ENCODE measurements at places on chromosomes 3 and 15.

GRCh38 chr15:78216276-78217104, 17.9 kb downstream of the ACSBG1 start:
- no peak for DNase-seq

DNA sequence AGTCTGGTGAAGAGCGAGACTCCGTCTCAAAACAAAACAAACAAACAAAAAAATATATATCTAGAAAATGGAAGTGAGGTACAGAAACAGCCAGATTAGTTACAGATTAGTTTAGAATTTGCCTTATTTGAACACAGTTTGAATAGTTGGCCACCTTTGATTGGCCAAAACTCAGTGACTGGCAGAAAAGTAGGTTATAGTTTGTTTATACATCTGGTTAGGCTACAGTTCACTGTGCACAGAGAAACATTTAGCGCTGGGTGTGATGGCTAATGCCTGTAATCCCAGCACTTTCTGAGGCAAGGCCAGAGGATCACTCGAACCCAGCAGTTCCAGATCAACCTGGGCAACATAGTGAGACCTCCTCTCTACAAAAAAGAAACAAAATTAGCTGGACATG, 51.7 kb downstream of the LDHAL6B start:
- no peak for DNase-seq

GRCh38 chr15:69058830-69059556, 44.5 kb downstream of the NOX5 start:
- DNase-seq, result peak; percentile 70

GRCh38 chr3:57086201-57086600, 25.7 kb downstream of the SPATA12 start:
- DNase-seq, result no peak

GRCh38 chr3:26515351-26515750, 107.2 kb upstream of the LRRC3B start:
- no peak for DNase-seq

GRCh38 chr15:98720577-98721565, 72.5 kb downstream of the IGF1R start:
- no peak for DNase-seq

GRCh38 chr3:156307704-156308103, 187.3 kb downstream of the KCNAB1 start:
- DNase-seq, result no peak

DNA sequence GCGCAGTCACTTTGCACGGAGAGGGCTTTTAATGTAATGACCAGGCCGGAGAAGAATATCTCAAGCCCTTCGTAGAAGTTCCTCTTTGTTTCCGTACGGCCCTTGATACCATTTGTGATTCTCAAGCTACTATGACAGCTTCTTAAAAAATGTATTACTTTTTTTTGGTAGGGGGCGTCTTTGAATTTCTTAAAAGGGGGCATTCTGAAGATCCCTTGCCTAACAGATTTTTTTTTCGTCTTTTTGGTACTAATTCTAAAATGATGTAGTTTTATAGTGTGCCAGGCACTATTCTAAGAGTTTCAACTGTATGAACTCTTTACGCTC, 614.0 kb downstream of the MCTP2 start:
- no peak for DNase-seq

- no peak for DNase-seq
These were observed 45.5 kb downstream of the SSUH2 start for GRCh38 chr3:8599146-8599545.

GRCh38 chr3:61724801-61725200, 163.4 kb downstream of the PTPRG start:
- DNase-seq, result no peak

- DNase-seq, result no peak
These were observed 5.3 kb downstream of the DVL3 start for GRCh38 chr3:184160456-184160855.

GRCh38 chr15:89893696-89894447, at the start of gene AP3S2:
Gene AP3S2 (minus strand): TSS chr15:89893994. CDS start chr15:89893949, 45 bp downstream.
- DNase-seq, result peak; percentile 87

- no peak for DNase-seq
These were observed 78.5 kb upstream of the LARS2 start for GRCh38 chr3:45309876-45310275.

GRCh38 chr3:66441129-66441528, 59.7 kb downstream of the LRIG1 start:
- no peak for DNase-seq

DNA sequence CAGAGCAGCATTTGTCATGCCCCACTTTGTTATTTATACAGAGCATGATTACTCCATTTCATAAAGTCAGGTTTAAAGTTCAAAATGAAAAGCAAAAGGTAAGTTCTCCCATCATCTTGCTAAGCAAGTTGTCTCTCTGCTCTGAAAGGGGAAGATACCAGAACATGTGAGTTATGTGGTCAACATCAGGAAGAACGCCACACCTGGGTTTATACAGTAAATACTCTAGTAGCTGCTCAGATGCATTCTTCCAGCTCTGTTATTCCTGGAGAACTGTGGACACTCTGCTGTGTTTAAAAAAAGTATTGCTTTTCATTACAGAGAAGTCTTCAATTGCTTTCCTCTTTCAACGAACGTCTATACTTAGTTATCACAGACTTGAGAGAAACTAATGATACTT, 145.7 kb downstream of the PLCL2 start:
- DNase-seq, result no peak

GRCh38 chr3:175357758-175358157, 498.6 kb downstream of the NAALADL2 start:
- no peak for DNase-seq

- DNase-seq, result no peak
These were observed 344.2 kb upstream of the MCTP2 start for GRCh38 chr15:93887151-93887550.

- no peak for DNase-seq
These were observed 153.0 kb downstream of the CPNE4 start for GRCh38 chr3:131881777-131882176.

DNA sequence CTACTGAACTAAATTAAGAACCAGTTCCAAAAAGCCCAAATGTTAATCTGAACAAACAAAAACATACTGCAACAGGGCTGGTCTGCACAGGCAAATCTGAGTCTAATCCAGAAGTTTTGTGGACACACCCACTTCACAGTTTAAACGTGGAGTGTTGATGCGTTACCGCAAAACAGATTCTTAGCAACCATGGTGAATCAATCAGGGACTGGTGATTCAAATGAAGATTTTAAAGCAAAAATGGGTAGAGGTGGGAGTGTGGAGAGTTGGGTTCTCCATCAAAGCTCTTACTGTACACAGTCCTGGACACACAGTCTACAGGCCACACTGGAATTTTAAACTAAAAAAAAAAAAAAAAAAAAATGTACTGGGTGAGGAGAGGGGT, 5.2 kb downstream of the ANXA2 start:
- DNase-seq, result peak; percentile 61

GRCh38 chr3:151591441-151591840, 130.6 kb upstream of the IGSF10 start:
- no peak for DNase-seq

GRCh38 chr15:96495386-96495785, 164.9 kb downstream of the NR2F2 start:
- DNase-seq, result no peak

GRCh38 chr3:69266585-69266984, 119.3 kb downstream of the FRMD4B start:
- DNase-seq, result no peak

DNA sequence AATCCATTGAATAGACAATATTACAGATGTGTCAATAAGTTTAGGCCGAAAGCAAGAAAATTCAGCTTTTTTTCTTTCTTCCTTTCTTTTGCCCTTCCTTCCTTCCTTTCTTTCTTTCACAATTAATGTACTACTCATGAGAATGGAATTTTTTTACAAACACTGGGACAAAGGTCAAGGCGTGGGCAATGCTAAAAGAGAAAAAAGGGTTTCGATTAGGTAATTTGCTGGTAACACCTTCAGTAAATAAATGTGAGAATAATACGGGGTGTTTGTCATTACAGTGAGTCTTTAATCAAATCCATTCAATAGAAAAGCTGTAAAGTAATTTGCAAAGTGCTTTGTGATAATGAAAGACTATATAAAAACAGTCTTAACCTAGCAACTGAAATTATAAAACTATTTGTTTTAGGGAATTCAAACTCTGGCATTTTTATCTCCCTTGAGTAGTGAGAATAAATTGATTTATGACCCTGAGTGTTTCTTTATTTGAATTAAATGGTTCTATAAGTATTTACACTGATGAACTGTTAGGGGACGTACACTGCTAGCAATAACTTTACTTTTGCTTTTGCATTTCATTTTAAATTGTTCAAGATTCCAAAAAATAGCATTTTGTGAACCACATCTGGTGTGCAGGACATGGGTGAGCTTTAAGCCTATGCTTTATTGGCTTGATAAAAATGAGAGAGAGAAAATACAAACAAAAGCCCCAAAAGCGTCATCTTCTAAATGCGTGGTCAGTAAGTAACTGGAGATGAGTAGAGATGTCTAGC, 104.2 kb upstream of the THRB start:
- DNase-seq, result peak; percentile 8

GRCh38 chr3:122092460-122093165, 37.5 kb downstream of the CD86 start:
- no peak for DNase-seq

DNA sequence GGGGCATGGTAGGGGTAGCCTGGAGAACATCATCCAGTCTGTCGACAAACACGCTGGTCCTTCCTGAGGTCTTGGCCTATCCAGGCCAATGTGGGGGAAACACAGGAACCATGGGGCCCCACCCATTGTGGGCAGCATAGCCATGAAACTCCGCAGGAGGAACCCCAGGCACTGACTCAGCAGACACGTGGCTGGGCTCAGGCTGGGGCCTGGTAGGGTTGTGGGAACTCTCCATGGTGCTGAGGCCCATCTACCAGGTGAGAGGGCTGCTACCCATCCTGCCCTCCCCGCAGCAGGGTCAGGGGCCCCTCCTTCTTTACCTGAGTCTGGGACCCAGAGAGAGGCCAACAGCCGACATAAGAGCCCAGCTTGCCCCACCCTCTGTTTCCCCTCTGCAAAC, 22.6 kb upstream of the CACNA2D2 start:
- peak; percentile 13 for DNase-seq

GRCh38 chr3:48194446-48195071, 6.3 kb upstream of the CDC25A start:
- DNase-seq, result peak; percentile 44

DNA sequence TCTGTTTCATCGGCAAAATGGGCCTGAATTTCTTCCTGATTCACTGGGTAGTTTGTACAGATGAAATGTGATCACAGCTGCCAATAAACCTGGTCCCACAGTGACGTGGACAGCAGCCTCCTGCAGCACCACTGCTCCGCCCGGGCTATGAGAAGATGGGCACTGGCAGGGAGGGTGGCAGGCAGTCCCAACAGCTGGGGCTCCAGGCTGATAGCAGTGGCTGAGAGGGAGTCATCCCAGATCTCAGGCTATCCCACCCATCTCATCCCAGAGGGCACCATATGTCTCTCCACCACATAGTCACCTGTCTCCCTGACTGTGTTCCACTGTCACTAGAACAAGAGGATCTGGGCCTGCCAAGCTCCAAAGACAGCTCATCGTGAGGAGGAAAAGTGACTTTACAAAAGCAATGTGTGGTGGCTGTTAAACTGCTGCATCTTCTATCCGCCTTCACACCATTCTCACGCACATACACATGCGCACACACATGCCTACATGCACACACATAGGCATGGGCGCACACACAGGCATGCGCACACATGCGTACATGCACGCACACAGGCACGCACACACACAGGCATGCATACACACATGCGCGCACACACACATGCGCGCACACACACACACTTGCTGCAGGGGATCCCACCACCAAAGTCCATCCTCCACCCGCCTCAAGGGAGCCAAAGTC, 46.2 kb downstream of the RGMA start:
- no peak for DNase-seq

DNA sequence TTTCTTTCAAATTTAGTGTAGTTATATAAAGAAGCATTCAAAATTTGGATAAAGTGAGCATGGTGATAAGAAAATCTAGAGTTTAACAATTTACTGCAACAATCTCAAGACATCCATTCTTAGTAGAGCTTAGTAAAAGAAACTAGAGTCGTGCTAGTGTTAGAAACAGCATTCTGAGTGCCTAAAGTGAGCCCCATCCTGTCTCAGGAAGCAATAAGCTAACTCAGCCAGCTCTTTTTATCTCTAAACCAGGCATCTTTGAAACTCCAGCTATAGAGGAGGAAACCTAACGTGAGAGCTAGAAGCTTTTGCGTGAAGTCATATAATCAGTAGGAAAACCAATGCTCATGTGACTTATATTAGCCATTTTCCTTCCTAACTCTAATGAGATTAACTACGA, 1187.1 kb upstream of the EPHA6 start:
- no peak for DNase-seq

GRCh38 chr3:24899901-24900603, 405.4 kb upstream of the THRB start:
- no peak for DNase-seq

GRCh38 chr3:48422272-48422671, 7.6 kb downstream of the PLXNB1 start:
- DNase-seq, result no peak

DNA sequence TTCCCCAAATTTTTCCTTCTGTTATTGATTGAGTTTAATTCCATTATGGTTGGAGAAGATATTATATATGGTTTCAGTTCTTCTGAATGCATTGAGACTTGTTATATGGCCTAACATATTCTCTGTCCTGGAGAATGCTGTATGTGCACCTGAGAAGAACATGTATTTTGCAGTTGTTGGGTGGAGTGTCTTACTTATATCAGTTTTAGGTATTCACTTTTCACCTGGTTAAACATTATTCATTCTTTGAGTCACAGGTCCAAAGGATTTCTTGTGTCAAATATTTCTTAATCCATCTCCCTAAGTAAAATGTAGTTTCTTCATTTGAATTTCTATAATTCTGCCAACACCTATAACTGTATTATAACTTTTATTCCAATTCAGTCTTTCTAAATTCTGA, 17.8 kb downstream of the ACKR2 start:
- DNase-seq, result no peak

DNA sequence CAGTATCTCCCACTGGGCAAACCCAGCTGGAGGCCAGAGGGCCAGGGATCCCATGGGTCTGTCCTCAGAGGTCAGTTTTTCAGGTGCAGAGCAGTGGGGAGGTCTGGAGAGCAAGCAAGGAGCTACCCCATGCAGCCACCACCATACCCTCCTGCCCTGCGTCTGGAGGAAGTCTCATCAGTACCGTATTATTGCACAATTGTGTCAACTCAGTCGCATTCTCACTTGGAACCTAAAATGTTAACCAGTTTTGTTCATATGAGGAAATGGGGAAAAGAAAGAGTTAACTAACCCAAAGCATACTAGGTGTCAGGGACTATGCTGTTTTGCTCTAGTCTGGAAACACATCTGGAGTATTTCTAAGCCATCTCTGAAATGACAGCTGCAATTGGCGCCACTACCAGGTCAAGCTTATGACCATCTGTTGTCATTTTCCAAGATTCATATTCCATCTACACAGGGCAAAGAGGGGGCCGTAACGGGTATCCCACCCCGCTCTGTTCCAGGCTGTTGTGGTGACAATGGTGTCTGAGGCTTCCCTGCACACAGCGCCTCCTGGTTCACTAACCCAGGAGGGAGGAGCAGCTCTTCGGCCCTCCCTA, 16.9 kb upstream of the APBA2 start:
- DNase-seq, result no peak

GRCh38 chr15:93613386-93613785, 524.4 kb upstream of the RGMA start:
- DNase-seq, result no peak

- DNase-seq, result no peak
These were observed at the start of gene CNTN3 for GRCh38 chr3:74614107-74614967. Gene CNTN3 (minus strand): TSS chr3:74614659. CDS start chr3:74521112, 93,547 bp downstream.

- DNase-seq, result no peak
These were observed 256.1 kb downstream of the PLCL2 start for GRCh38 chr3:17140670-17141505.
